ENCODE measurements at places on chromosomes 4 and X.

GRCh38 chr4:2042204-2042946, 16.8 kb upstream of the NAT8L start:
- no peak for DNase-seq

GRCh38 chr4:168643796-168644159, 146.9 kb downstream of the PALLD start:
- DNase-seq = no peak

GRCh38 chr4:86594559-86595425, 677 bp downstream of the PTPN13 start:
- peak; percentile 41 for DNase-seq

- no peak for DNase-seq
Measured at GRCh38 chrX:106897259-106897658, 5.9 kb downstream of the RIPPLY1 start.

DNA sequence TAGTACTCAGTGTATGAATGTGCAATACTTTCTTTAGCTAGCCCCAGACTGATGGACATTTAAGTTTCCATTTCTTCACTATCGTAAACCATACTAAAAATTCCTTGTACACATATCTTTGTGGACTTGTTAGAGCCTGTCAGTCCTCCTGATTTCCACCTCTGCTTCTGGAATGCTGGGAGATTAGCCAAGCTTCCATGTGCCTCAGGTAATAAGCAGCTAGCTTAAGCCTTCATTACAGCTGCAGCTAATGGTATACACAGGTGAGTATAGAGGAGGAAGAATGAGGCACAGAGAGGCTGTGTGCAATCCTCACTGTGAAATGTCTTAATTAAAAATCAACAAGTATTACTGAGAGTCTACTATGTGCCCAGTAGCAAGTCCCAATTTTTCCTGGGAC, 9.8 kb downstream of the SMIM9 start:
- DNase-seq = no peak

DNA sequence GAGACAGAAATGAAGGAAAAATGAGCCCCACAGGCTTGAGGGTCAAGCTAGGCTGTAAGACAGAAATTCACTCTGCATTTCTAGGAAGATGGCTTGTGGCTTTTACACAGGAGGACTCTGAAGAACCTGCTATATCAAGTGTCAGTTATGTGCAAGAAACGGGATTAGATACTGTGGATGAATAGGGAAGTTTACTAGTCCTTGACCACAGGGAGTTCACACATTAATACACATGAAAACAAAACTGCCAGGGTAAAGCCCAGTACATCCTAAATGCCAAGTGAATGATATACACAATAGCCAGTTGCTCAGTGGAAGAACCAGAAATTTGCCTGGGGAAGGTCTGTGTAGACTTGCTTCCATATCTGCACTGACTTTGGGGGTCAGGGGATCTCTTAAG, 53.5 kb downstream of the TMEM131L start:
- no peak for DNase-seq

DNA sequence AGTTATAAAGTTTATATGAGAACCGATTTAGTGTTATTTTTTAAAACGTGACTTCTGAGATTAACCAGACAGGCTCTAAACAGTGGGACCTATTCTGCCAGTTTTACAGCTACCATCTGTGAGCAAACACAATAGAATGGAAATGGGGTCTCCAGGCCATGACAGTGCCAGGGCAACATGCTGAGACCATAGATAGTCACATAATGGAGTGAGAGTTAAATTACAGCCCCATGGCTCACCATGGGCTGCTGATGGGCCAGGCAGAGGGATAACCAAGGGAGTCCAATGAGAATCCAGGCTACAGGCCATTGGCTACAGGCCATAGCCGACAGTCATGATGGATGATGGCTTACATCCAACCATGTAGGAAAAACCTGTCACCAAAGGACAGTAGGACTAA, 183.5 kb upstream of the NDP start:
- DNase-seq = no peak

- no peak for DNase-seq
Measured at GRCh38 chr4:43325220-43325967, 432.9 kb downstream of the GRXCR1 start.

DNA sequence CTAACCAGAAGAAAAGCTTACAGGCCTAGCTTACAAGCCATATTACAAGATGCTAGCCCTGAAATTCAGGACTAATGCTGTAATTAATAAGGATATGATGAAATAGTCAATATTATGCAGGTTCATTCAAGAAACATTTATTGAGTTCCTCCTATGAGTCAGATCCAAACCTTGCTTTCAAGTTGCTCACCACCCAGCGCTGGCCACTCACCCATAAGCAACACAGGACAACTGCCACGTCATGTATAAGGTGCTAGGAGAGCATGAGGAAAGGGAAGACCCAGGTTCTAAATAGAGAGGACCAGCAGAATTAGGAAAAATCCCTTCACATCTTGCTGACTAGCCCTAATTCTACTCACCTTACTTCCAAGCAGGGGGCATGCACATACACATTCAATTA, 23.3 kb downstream of the MAML3 start:
- no peak for DNase-seq

GRCh38 chr4:48467891-48468290, 15.3 kb upstream of the SLC10A4 start:
- DNase-seq = no peak

DNA sequence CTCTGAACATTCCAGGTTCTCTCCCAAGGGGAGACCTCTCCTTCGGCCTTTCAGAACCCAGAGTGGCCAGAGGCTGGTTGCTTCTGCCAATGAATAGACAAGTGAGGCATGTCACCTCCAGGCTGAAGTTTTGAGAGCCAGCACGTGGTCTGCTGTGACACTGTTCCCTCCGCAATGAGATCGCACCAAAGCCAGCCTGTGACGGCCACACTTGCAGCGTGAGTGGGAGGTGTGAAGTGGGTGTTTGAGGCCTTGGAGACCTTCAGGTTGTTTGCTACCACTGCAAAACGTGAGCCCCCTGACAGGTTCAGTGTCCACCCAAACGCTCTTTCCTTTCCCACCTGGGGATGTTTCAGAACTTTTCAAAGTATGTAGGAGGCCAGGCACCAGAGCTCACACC, 81.0 kb downstream of the WFS1 start:
- DNase-seq = no peak

GRCh38 chrX:100883654-100884053, 9.5 kb upstream of the NOX1 start:
- DNase-seq = no peak
